Suppressor macrophage treated with lipopolysaccharide for 1 hour (primary cell): ENCODE measurements at places on chromosomes 2 and 18.

- no peak for DNase-seq
Measured at GRCh38 chr2:218975060-218975777, 9.8 kb downstream of the FEV start.

DNA sequence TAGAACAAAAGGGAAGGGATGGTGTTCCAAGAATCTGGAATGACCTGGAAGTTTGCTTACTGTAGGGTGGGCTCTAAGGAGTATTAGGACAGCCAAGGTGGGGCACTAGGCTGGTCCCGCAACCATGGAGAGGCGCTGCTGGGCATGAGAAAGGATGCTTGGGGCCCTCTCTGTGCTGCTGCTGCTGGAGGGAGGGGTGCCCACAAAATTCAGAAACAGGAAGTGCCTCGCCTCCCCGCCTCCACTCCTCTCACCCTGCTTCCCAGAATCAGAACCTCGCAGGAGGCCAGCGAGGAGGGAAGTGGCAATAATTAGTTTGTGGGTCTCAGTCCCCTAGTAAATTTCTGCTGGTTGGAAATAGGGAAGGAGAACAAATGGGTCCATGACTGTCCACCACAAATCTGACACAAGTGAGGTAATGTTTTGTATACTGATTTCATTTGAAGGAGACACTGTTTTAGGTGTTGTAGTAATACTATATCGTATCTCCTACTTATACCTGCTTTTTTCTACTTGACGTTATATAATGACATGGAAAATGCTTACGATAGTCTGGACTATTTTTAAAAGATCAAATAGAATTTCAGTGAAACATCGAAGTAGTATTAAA lies 7.9 kb upstream of the PDCL3 start:
- DNase-seq: peak; percentile 59

DNA sequence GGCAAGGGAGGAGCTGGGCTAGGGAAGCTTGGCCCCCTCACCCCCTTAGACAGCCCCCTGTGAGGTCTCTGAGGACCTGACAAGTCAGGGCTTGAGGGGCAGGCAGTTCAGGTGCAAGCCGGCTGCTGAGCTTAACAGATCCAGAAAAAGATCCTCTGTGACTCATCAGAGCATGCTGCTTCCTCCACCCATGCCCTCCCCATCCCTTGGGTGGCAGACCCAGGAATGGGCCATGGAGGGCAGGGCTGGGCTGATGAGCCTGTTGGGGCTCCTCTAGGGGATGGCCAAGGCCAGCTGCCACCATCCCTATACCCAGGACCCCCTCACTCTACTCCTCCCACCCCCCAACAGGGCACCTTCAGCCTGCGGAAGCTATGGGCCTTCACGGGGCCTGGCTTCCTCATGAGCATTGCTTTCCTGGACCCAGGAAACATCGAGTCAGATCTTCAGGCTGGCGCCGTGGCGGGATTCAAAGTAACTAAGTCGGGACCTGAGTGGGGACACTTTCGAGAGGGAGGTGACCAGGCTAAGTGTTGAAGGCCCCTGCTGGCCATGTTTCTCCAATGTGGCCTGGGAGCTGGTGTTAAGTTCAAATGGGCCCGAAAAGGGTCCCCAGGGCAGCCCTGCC lies 1.9 kb downstream of the SLC11A1 start:
- no peak for DNase-seq

GRCh38 chr2:28405537-28405936 lies 12.9 kb downstream of the FOSL2 start:
- no peak for DNase-seq

GRCh38 chr2:7899241-7899640 lies 782.6 kb upstream of the ID2 start:
- DNase-seq: no peak

GRCh38 chr2:15946983-15947382 lies 6.6 kb downstream of the MYCN start:
- DNase-seq: no peak

DNA sequence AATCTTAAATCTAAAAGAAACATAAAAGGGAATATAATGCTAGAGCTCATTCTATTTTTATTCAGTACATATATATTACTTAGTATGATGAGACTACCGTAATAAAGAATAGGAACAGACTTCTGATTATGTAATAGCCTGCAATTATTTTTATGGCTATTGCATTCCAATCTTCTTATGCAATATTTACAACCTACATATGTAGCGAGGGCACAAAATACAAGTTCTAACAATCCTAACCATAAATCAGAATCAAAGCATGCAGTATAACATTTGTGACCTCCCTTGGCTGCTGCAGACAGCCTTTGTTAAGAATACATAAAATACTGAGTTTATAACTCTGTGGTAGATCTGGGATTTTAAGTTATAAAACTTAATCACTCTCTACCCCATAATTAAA lies 177.6 kb downstream of the BABAM2 start:
- peak; percentile 17 for DNase-seq

DNA sequence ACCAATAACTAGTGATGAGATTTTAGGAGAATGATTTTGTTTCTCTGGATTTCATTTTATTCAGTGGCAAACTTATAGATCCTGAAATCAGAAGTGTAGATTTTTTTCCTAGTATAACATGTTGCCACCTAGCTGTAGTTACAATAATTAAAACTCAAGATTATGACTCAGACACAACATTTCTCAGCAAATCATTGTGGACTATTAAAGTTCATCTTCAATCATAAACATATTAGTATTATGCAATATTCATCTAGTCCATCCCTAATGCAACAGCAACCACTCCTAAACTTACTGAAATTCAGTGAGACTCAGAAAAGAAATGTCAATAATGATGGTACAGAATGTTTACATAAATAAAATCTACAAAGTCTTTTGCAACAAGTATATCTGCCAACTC lies 51.3 kb downstream of the USP34 start:
- DNase-seq: no peak

GRCh38 chr2:182706751-182707150 lies 9.3 kb upstream of the DNAJC10 start:
- DNase-seq: no peak

DNA sequence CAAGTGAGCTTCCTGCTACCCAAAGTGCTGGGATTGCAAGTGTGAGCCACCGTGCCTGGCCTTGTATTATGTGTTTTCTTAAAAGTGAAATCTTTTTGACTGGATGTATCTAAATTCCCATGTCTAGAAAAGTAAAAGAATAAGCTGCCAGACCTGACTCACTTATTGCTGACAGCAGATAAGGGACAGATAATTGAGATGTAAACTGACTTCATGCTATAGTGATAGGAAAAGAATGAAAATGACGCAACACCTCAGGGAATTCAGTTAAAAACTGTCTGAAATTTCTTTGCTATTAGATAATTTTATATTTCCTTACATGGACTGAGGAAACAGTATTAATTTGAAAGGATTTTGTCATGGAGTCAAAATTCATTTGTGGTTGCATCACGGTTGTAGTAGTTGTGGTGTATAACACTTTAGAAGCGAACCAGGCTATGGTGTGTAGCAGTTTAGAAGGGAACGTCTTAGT lies 19.4 kb downstream of the TTC27 start:
- no peak for DNase-seq

DNA sequence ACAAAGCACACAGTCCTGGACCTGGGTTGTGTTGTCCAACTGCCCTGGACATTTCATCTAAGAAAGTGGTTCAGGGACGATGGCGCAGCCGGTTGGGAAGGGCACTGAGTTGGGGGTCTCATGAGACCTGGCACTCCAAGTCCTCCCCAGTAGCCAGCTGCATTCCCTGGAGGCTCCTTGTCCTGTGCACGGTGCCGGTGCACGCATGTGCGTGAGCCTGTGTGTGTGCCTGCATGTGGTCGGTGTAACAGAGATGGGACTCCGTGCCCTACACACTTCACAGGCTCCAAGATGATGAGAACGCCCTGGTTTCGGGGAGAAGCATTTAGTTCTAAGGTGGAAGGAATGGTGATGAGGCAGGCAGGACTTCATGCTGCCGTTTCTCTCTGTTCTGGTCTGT lies 124.9 kb upstream of the PXDN start:
- DNase-seq: no peak
